CD4-positive, alpha-beta T cell treated with Interleukin-12 subunit alpha and Interleukin-12 subunit beta, for 1 hour (primary cell): ENCODE measurements at places on chromosomes 11 and 22.

GRCh38 chr11:34599406-34599945, 21.4 kb upstream of the EHF start:
- no peak for DNase-seq

- no peak for DNase-seq
These were observed 70.9 kb upstream of the CLMP start for GRCh38 chr11:123265951-123266350.

DNA sequence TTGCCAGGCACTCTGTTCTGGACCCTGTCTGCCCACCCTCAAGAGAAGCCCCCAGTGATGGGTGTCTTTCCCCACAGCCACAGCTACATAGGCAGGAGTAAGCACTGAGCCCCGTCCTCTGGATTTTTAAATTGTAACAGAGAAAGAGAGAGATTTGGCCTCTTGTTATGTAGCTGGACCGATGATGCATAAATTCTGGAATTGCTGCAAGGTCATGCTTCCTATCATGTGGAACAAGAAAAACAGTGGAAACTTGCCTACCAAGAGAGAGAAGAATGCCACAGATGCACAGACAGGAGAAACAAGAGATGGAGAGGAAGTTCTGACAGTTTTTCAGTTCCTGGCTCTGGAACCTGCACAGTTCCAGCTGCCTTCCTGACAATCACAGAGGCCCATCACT, 150.2 kb downstream of the ETS1 start:
- no peak for DNase-seq

DNA sequence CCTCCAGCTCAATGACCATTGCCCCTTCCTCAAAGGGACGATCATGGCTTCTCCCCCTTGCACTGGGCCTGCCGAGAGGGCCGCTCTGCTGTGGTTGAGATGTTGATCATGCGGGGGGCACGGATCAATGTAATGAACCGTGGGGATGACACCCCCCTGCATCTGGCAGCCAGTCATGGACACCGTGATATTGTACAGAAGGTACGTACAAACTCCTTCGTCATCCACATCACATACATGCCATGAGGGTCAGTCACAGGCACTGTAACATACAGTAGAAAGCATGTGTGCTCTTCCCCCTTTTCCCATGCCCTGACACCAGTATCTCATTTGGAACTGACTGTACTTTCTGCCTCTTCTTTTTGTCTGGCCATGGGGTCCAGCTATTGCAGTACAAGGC, 4.0 kb downstream of the TAF10 start:
- no peak for DNase-seq

GRCh38 chr11:130237282-130238006, 77.3 kb downstream of the ZBTB44 start:
- DNase-seq: no peak

- DNase-seq: no peak
These were observed 21.3 kb upstream of the MUC5B start for GRCh38 chr11:1201395-1202153.

DNA sequence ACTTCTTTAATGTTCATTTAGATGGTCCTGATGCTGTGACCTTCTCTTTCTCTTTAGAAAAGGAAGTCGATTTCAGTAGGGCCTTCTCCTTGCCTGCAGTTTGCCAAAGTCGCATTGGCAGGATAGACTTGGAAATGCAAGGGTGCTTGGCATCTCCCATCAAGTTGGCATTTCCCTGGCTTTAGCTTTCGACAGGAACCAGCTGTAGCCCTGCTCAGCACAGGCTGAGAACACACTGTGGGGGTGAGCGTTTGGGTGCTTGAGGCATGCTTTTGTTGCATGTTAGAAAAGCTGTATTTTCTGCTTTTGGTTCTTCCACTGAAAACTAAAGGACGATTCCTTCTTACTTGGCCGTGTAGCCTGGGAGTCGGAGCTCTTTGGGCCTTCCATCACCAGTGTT, 37.7 kb downstream of the LDLRAD3 start:
- no peak for DNase-seq

DNA sequence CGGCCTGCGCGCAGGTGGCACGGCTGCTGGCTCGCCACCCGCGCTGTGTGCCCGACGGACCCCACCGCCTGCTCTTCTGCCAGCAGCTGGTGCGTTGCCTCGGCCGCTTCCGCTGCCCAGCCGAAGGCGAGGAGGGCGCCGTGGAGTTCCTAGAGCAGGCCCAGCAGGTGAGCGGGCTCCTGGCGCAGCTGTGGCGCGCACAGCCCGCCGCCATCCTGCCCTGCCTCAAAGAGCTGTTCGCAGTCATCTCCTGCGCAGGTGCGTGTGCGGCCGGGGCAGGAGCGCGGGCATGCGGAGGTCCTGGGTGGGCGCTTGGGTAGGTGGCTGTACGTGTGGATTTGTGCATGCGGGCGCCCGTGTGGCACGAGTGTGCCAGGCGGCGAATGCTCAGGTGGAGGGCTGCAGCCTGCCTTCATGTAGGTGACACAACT, 8.0 kb downstream of the USP35 start:
- DNase-seq: no peak

DNA sequence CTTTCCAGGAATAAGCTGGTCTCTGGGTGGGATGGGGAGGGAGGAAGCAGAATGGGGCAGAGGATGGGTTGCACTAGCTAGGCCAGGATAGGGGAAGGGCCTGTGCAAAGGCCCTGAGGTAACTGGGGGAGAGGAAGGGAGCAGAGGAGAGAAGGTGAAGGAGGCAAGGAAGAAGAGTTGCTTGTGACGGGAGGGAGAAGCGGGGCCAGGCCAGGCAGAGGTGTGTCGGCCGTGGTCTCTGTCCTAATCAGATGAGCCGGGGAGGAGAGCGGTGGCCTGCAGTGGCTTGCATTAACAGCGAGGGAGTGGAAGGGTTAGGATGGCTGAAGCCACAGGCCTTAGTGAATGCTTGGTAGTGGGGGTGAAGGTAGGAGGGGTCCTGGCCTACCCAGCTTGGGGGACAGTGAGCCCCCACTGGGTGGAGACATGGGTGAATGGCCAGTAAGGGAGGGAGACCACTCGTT, 6.0 kb upstream of the DERL3 start:
- DNase-seq: no peak

GRCh38 chr11:100562128-100562527, 125.0 kb upstream of the ARHGAP42 start:
- DNase-seq: no peak

- no peak for DNase-seq
These were observed 22.9 kb downstream of the AMBRA1 start for GRCh38 chr11:46570790-46571398.

GRCh38 chr11:61488651-61489291, 19.8 kb upstream of the LRRC10B start:
- no peak for DNase-seq

GRCh38 chr11:93921695-93922468, 71.5 kb upstream of the VSTM5 start:
- no peak for DNase-seq

DNA sequence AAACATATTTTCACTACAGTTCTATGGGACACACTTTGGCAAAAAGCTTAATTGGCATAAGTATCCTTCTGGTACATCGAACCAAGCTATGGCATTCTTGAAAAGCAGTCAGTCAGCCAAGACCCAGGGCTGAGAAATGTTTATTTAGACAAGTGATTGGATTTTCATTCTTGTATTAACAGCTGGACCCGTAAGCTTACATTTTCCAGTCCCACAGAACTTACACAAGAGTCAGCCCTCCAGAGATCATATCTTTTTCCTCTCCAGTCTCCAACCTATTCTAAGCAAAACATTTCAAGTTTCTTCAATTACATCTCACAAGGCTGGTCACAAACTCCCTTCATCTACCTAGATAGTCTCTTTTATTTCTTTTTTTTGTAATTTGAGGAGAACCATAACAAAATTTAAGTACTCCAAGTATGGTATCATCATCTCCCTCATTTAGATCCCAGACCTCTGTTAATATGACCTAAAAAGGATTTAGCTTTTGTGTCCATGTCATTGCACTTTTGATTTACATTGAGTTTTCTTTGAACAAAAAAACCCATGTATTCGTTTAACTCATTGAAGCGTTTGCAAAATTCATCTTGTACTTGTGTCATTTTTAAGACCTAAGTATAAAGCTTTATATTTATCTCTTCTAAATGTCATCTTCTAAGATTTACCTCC, 67.9 kb upstream of the GRK3 start:
- no peak for DNase-seq

GRCh38 chr11:2715716-2716350, 16.0 kb upstream of the KCNQ1OT1 start:
- no peak for DNase-seq
